ENCODE measurements at places on chromosomes 6 and 20.

- DNase-seq = no peak
These were observed 1076.1 kb upstream of the ADGRB3 start for GRCh38 chr6:67558985-67559384.

DNA sequence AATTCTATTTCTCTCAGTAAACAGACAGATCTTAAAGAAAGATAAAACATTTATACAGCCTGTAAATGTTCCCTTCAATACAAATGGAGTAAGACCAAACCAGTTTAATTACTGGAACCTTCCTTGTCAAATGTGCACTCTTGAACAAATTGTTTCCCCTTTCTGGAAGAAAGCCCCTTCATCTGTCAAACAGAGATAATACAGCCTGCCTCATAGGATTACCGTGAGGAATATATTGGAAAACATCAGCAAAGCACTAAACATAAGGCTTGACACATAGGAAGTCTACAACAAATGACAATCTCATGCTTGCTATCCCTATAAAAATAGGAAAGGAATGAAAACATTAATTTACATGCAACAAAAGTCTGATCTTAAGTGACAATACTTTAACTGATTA, 173.8 kb downstream of the PTPRK start:
- DNase-seq = no peak

DNA sequence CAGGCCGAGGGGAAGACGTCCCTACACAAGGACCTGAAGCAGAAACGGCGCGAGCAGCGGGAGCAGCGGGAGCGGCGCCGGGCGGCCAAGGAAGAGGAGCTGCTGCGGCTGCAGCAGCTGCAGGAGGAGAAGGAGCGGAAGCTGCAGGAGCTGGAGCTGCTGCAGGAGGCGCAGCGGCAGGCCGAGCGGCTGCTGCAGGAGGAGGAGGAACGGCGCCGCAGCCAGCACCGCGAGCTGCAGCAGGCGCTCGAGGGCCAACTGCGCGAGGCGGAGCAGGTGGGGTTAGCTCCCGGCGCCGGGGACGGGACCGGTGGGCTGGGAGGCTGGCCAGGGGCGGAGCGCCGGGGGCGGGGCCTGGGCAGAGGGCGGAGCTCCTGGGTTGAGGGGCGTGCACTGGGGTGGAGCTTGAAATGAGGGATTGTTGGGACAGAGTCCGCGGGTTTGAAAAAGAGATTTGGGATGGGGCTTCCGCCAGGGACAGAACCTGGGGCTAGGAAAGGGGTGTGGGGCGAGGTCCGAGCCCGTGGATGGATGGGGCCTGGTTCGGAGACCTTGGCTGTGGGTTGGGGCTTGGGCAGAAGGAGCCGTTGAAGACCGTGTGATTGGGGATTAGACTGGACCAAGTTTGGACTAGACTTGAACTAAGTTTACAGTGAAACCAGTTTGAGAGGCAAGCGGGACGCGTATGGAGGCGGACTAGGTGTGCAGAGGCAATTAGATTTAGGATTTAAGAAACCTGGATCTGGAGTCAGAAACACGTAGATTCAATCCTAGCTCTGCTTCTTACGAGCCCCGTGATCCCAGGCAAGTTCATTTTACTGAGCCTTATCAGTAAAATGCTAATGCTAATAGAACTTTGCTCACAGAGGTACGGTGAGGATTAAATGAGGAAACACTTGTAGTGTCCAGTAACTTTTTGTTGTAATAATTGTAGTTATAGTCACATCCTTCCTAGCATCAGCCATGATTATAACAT, 20.9 kb downstream of the DEF6 start:
- peak; percentile 85 for DNase-seq

DNA sequence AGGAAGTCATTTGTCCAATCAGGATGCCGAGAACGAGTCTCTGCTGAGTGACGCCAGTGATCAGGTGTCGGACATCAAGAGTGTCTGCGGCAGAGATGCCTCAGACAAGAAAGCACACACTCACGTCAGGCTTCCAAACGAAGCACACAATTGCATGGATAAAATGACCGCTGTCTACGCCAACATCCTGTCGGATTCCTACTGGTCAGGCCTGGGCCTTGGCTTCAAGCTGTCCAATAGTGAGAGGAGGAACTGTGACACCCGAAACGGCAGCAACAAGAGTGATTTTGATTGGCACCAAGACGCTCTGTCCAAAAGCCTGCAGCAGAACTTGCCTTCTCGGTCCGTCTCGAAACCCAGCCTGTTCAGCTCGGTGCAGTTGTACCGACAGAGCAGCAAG, 281.5 kb downstream of the TSHZ2 start:
- DNase-seq = no peak

DNA sequence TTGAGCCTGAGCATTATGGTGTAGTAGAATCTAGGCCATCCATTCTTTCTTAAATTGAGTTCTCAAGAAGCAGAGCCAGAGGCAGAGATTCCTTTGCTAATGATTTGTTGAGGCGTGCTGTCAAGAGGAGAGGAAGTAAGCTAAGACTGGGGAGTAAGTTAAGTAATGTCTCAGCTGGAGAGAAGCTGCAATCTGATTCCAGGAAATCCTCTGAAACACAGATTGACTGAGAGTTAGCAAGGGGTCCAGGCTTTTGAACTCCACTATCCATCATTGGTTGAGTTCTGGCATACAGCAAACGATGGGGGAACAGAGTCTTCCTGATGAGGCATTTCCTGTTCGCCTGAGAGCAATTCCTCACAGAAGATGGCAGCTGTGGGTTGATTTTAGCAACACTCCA, 207.4 kb upstream of the RAB32 start:
- no peak for DNase-seq

DNA sequence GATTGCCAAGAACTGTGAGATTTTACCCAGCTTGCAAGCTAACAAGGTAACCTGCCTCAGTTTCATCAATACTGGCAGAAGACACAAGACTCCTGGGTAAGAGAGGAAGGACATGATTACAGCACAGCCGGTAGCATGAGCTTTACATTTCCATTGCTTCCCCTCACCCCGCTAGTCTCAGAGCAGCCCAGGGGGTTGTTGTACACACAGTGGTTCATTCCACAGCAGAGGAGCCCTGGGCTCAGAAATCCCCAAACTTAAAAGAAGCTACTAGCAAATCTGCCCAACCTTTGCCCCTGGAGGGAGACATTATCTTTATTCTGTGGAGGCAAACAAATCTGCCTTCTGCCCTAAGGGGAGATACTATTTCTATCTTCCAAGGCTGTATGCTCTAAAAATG, 17.1 kb upstream of the MTHFD1L start:
- DNase-seq = no peak

DNA sequence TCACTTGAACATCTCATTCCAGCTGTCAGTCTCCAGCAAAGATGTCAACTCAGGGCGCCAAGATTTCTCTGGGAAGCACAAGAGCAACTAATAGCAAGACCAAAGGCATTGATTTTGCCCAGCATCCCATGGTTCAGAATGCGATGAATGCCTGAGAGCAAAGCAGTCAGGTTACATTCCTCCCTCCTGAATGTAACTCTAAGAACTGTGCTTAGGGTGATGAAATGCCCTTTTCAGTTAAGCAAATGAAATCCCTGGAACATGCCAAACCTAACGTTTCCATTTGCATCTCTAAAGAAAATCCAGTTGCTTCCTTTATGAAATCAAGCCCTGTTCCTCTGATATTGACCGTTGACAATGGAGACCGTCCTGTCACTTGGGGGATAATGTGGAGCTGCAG, 224.0 kb upstream of the PLN start:
- DNase-seq = no peak

GRCh38 chr6:82015043-82015442, 232.5 kb downstream of the IBTK start:
- no peak for DNase-seq
